Activated CD8-positive, alpha-beta T cell treated with anti-CD3 and anti-CD28 coated beads, Interleukin-2, amount 10 ng/mL, durations not matched to agents 7 days and 5 days (primary cell): ENCODE measurements at places on chromosomes 11 and 22. TPM values are rescaled to one million over a fixed set of nuclear protein-coding genes. Genes with fewer than 3 reads are reported as not detected.

GCAT gene
- total RNA-seq: 18.3 TPM

- DNase-seq: no peak
Measured at GRCh38 chr11:57638005-57638781, 11.5 kb downstream of the YPEL4 start.

YPEL4 gene
- 0.11 TPM for total RNA-seq

GRCh38 chr11:66850235-66850587, 6.7 kb upstream of the LRFN4 start:
- no peak for DNase-seq

DNA sequence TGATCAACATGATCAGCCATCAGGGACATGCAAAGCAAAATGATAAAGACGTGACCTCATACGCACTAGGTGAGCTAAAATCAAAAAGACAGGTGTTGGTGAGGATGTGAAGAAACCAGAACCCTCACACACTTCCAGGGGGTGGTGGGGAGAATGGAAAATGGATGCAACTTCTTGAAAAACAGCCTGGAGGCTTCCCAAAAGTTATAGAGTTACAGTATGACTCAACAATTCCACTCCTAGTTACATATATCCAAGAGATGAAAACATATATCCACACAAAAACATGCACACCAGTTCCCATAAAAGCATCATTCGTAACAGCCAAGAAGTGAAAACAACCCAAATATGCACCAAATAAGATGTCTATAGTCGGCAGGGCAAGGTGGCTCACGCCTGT, 42.1 kb upstream of the APLNR start:
- DNase-seq: no peak

DNA sequence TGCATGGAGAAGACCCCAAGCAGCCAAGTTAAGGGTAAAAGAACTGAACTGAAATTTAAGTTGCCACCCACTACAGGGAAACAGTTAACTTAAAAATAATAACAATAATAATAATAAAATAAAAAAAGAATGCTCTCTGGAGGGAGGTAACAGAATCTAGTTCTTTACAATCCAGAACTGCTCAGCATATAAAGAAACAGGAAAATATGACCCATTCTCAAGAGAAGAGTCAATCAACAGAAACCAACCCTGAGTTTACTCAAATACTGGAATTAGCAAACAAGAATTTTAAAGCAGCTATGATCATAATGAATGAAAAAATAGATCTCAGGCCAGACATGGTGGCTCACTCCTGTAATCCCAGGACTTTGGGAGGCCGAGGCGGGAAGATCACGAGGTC, 53.8 kb downstream of the DENND5A start:
- DNase-seq: no peak

DNA sequence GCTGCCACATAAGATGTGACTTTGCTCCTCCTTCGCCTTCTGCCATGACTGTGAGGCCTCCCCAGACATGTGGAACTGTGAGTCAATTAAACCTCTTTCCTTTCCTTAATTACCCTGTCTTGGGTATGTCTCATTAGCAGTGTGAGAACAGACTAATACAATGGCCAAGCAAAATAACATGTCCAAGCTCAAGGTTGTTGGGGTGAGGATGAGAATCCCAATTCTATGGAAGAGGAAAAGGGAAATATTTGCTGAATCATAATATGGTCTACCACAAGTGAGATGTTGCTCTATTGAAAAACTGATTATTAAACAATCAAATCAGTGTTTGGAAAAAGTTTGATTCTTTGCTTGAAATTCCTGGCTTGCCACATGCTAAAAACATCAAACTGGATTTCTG, 48.7 kb upstream of the LRRC4C start:
- DNase-seq: no peak

BIRC3 gene
- total RNA-seq: 12.9 TPM

KCNJ11 gene
- total RNA-seq: 5.7 TPM

- DNase-seq: peak; percentile 33
Measured at GRCh38 chr11:47523490-47524225, 29.3 kb downstream of the CELF1 start.

DNA sequence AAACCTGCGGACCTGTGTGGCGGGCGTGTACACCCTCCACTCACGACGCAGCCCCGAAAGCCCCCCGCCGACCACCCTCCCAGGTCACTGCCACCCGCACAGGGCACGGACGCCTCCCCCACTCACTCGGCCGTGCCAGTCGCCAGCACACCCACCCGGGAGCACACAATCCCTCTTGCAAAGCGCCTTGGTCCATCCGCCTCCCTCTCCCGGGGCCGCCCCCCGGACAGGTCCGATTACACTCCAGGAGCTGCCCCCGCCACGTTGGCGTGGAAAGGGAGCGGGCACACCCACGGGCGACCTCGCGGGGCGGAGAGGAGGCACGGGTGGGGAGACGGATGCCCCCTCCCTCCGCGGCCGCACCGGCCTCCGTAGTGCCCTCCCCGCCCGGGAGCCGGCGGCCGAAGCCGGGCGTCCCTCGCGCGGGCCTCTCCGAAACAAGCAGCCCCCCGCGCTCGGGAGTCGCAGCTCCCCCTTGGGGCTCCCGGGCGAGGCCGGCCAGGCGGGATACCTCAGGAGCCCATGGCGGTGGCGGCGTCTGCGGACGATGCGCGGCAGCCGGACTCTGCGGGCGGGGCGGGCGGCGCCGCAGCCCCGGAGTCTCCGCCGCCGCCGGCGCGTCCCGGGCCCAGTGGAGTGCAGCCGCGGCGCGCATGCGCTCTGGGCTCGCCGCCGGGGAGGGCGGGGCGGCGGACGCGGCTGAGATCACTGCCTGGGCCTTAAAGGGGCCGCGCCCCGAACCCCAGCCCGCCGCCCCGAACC, at the start of gene TMEM184B:
TSS of gene TMEM184B (minus strand) at position 638 of the 762 bp plus-strand sequence. CDS start 25,049 bp downstream, outside the sequence.
- DNase-seq: peak; percentile 82
